Heart left ventricle (tissue), 16 donors: ENCODE measurements at places on chromosomes 6 and 20. TPM values are rescaled to one million over a fixed set of nuclear protein-coding genes. Genes with fewer than 3 reads are reported as not detected.
A peak's percentile ranks its signal among the peaks of the same experiment; 100 is the strongest.

Gene FAM209B
- not detected for total RNA-seq

Gene PTPRK
- total RNA-seq = 40.0 TPM

GRCh38 chr6:4460586-4461475 is 315.4 kb upstream of the CDYL start:
- DNase-seq = peak; percentile 48

DNA sequence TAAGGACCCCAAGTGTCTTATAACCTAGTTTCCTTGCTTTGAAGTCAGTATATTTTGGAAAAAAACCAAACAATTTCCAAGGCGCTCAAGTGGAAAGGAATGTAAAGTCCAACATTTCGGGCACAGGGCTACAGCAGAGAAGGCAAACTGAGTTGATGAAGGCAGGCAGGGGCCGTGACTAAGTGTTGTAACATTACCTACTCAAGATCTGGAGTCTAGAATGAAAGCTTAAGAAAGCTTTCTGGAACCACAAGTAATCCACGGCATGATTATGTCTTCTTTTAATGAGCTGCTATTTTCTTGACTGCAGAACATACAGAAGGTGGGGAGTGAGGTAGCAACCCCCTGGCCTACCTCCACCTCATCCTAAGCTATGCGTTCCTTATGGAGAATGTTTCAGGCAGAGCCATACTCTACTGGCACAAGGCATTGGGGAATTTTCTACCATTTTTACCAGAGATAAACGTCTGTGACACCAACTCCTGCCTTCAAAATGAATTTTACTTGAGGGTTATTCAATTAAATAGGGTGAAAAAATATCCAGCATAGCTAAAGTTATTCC is 4.3 kb downstream of the PPP1R10 start:
- DNase-seq = no peak

- peak; percentile 74 for DNase-seq
Observed at GRCh38 chr6:87151781-87152525, 3.4 kb upstream of the ZNF292 start.

DNA sequence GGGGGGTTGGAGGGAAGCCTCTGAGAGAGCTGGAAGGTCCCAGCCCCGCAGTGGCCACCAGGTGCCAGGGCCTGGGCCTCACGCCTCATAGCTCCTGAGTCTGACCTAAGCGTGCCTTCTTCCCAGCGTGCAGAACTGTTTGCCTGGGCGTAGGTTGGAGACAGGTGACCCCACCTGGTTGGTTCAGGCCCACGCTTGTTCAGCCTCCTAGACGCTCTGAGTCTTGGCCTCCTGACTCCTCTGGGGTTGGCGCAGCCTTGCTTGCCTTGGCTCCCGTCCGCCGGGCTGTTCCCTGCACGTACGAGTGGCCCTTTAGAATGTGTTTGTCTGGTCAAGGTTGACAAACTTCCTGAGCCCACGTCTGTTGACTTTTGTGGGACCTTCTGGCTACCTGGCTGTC is 70.8 kb downstream of the EYA2 start:
- DNase-seq = no peak
